ENCODE measurements at places on chromosomes 4 and X. TPM values are rescaled to one million over a fixed set of nuclear protein-coding genes. Genes with fewer than 3 reads are reported as not detected.

The SAGE1 gene
- total RNA-seq: not detected

The UGT2B17 gene
- not detected for total RNA-seq

The ITM2A gene
- 1.3 TPM for total RNA-seq

The GAGE13 gene
- total RNA-seq: not detected

The NLGN4X gene
- under 0.01 TPM for total RNA-seq
